ENCODE measurements at places on chromosomes 12 and 14.

- DNase-seq = no peak
Observed at GRCh38 chr12:67524861-67525616, 123.5 kb upstream of the DYRK2 start.

DNA sequence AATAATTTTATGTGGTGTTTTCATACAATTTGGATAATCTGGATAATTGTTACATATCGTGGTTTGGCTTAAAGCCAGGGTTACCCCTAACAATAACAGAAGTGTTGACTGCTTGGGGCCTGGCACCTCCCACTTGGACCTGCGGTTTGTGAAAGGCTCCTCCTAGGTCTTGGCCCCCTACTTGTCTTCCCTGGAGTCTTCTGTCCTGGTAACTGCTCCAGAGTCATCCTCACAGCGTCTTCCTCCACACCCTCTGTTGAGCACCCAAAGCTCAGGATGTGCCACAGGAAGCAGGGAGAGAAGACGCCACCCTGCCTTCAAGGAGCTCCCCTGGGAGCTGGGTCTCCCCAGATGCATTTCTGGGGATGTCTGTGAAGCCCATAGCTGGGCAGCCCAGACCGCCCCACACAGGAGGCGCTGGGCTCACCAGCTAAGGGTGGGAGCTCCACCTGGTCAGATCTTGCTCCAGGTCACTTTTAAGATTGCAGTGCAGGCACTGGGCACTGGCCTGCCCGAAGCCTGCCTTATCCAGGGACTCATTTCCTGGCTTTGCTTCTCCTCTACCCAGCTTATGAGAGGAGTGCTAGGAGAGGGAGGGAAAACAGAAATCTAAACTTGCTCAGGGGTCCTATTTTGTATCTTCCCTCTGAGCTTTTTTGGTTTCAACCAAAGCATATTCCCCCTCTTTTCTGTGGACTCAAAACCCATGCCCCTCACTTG, 98.2 kb downstream of the ZFP36L1 start:
- no peak for DNase-seq

- no peak for DNase-seq
Observed at GRCh38 chr12:13981296-13981962, at the start of gene GRIN2B. Gene GRIN2B, minus strand, starts transcription at chr12:13981602. Its CDS starts 115,394 bp downstream, at chr12:13866208.

GRCh38 chr12:6826125-6826733, 2.0 kb upstream of the P3H3 start:
- DNase-seq = no peak

GRCh38 chr14:91205459-91205858, 39.0 kb downstream of the GPR68 start:
- DNase-seq = no peak

GRCh38 chr12:126967152-126967551, 1299.8 kb upstream of the TMEM132C start:
- no peak for DNase-seq

DNA sequence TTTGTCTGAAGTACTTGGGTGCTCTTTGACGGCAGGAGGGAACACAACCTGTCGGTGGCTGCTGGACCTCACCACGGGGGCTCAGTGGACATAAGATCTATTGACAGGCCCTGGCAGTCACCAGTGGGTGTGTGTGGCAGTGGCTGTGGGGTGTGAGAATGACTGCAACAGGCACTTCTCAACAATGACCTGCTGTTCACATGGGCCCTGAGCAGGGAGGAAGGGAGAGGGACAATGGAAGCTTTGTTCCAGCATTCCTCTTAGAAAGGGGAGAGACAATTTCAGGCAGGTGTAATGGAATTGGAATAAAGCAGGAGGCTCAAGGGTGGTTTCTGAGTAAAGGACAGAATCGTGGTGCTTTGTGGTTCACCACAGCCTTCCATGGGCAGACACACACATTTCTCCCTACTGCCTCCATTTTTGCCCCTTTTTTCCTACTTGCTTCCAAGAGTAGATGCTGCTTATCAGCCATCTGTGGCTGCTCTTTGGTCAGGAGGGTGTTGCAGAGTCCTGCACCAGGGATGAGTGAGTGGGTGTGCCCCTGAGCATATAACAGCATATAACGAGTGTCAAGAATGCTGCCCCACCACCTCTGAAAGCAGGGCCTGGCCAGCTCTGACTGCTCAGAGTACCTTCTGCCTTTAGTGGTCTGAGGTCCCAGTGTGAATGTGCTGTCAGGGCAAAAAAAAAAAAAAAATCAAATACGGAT, 267.7 kb downstream of the RASSF9 start:
- peak; percentile 45 for DNase-seq

- no peak for DNase-seq
Observed at GRCh38 chr12:132986885-132987225, 688 bp downstream of the ZNF26 start.

DNA sequence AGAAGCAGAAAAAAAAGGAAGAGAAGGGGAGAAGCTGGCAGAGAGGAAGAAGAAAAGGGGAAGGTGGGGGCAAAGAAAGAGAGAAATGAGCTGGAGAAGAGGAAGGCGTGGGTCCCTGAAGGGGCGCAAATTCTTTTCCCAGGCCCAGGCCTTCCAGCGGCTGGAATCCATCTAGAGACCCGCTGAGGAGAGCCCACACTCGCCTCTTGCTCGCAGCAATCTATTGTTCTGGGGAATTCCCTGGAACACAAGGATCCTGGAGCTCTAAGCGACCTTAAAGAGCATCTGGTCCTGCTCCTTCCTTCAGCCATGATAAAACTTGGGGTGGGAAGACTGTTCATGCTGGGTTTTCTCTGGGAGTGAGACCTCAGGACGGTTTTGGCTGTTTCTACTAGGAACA, 41.2 kb upstream of the FKBP4 start:
- DNase-seq = no peak

GRCh38 chr12:108801736-108802100, 55.7 kb downstream of the SSH1 start:
- DNase-seq = no peak

DNA sequence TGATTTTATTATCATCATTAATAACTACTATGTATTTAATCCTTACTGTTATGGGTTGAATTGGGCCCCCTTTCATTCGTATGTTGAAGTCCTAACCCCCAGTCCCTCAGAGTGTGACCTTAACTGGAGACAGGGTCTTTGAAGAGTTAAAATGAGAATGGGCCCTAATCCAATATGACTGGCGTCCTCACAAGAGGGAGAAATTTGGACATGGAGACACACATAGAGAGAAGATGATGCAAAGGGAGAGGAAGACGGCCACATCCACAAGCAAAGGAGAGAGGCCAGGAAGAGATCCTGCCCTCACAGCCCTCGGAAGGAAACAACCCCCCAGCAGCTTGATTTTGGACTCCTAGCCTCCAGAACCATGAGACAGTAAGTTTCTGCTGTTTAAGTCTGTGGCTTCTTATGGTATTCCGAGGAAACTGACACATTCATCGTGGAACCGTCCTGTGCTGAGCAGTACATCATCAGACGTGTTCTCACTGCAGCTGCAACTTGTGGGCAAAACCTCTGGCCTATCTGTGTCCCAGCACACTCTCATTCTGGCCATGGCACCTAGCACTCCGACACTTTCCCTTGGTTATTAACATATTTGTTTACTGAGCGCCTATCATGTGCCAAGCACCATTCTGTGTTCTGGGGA, 127.6 kb downstream of the SLC38A6 start:
- DNase-seq = no peak

GRCh38 chr12:21476949-21477348, 24.5 kb downstream of the RECQL start:
- DNase-seq = no peak
